Sigmoid colon (tissue), 7 donors: ENCODE measurements at places on chromosomes 1 and 21. TPM values are rescaled to one million over a fixed set of nuclear protein-coding genes. Genes with fewer than 3 reads are reported as not detected.

BEND5 gene
- 2.4 TPM for polyA plus RNA-seq

ASTN1 gene
- polyA plus RNA-seq = 0.50 TPM

SPRR5 gene
- not detected for polyA plus RNA-seq

PPFIA4 gene
- polyA plus RNA-seq = 0.52 TPM

AUNIP gene
- polyA plus RNA-seq = 0.46 TPM

CNR2 gene
- polyA plus RNA-seq = 4.2 TPM

PIGR gene
- polyA plus RNA-seq = 163 TPM

TNFAIP8L2 gene
- polyA plus RNA-seq = 12.7 TPM

NBPF9 gene
- polyA plus RNA-seq = 3.2 TPM

ESRRG gene
- polyA plus RNA-seq = 0.17 TPM

VHLL gene
- polyA plus RNA-seq = not detected

ARMH1 gene
- not detected for polyA plus RNA-seq

NCF2 gene
- polyA plus RNA-seq = 9.2 TPM

BRINP3 gene
- polyA plus RNA-seq = 3.7 TPM

KANK4 gene
- 1.6 TPM for polyA plus RNA-seq

STUM gene
- under 0.01 TPM for polyA plus RNA-seq

OR2T29 gene
- not detected for polyA plus RNA-seq

CFAP107 gene
- polyA plus RNA-seq = not detected

RGS1 gene
- polyA plus RNA-seq = 35.8 TPM
